ENCODE measurements at places on chromosomes 12 and 14.
A peak's percentile ranks its signal among the peaks of the same experiment; 100 is the strongest.

- no peak for DNase-seq
Measured at GRCh38 chr14:22263961-22264360, 325.1 kb downstream of the DAD1 start.

- no peak for DNase-seq
Measured at GRCh38 chr12:68894276-68894855, 38.6 kb downstream of the CPM start.

- no peak for DNase-seq
Measured at GRCh38 chr12:109553906-109554500, 19.3 kb downstream of the MMAB start.

GRCh38 chr12:80837342-80837978 is 100.3 kb downstream of the LIN7A start:
- DNase-seq: no peak

GRCh38 chr12:122887819-122888212 is 8.1 kb downstream of the VPS37B start:
- no peak for DNase-seq

GRCh38 chr12:60704171-60704914 is 1108.5 kb downstream of the SLC16A7 start:
- DNase-seq: no peak

GRCh38 chr12:121668750-121669520 is 519 bp downstream of the MORN3 start:
- peak; percentile 46 for DNase-seq

- DNase-seq: no peak
Measured at GRCh38 chr14:40985584-40985983, 621.1 kb upstream of the LRFN5 start.

GRCh38 chr12:64877363-64878004 is 53.0 kb downstream of the TBC1D30 start:
- no peak for DNase-seq

DNA sequence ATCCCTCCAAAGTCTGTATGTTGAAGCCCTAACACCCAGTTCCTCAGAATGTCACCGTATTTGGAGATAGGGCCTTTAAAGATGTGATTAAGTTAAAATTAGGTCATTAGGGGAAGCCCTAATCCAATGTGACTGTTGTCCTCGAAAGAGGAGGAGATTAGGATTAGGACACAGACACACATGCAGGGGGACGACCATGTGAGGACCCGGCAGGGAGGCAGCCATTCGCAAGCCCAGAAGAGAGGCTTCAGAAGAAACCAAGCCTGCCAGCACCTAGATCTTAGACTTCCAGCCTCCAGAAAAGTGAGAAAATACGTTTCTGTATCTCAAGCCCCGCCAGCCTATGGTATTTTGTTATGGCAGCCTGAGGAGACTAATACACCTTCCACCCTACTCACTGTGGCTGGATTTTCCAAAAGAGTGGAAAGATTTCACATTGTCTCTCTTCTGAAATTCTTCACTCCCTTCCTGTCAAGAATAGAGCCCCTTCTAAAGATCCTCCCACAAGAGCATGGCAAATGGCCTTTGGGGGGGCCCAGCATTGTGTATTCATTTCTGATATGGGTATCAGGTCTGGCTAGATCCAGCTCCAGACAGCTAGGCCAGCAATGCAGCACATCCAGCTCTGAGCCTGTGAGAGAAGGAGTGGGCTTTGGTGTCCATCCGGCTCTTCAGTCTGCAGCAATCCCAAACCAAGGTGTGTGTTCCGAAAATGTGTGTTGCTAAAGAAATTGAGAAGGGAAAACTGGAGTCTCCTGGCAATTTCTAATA is 15.4 kb upstream of the UBC start:
- DNase-seq: no peak

DNA sequence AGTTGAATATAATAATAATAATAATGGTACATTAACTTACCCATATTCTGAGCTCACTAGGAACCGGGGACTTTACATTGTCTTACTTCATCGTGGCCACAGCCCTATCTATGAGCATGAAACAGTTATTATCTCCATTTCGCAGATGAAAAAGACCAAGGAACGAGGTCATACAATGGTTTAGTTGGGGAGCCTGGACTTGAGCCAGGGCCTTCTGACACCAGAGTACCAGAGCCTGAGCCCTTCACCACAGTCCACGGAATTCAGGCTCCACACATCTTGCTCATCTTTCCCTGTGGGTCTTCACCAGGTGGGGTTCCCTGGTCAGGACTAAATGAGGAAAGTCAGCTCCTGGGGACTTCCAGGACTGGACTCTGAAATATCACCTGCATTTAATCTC is 31.3 kb upstream of the CMKLR1 start:
- DNase-seq: no peak

DNA sequence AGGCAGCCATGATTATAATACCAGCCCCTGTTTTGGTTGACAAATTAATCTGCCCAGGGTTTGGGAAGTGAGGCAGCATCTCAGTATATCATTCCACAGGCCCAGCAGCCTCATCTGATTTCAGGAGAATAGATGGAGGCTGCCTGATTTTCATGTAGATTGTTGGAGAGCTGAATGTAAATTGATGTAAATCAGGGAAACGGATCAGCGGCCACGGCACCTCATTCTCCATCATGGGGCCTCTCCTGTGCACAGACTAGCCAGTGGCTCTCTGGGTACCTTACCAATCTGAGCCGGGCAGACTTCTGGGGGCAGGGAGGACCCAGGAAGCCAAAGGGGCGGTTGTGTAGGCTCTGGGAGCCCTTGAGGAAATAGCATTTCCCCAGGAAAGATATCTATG is 63.7 kb upstream of the GSC start:
- DNase-seq: no peak

DNA sequence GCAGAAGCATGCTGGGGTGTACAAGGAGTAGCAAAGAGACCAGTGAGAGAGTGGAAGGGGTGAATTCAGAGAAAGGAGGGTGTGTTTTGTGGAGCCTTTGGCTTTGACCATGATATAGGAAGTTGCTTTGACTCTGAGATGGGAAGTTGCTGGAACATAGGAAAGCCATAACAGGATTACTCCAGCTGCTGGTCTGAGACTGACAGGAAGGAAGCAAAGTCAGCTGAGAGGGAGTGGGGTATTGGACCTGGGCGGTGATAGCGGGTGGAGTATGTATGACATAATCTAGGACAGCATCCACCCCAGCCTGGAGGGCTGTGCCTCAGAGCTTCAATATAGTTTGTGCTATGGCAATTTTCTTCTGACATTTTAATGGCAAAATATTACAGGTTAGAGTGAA is 324.4 kb downstream of the PDZRN4 start:
- DNase-seq: no peak

DNA sequence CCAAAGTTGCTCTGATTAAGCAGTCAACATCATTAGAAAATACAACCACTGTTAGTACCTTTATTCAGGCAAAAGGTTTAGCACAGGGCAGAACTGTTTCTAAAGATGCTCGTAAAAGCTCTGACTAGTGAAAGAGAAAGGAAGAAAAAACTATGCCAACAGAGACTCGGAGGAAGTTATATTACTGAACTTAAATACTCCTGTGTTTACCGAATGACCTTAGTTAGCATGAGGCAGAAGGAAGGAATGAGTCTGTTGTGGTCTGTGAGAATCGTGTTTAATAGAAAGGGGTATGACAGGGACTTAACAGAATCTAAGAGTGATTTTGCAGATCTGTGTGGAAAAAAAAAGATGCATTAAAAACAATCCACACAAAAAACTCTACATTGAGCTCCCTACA is 84.1 kb upstream of the OVCH1 start:
- DNase-seq: no peak

GRCh38 chr14:30990770-30991169 is 34.7 kb upstream of the AP4S1 start:
- DNase-seq: no peak

- DNase-seq: no peak
Measured at GRCh38 chr14:50085570-50086320, 30.6 kb downstream of the VCPKMT start.

DNA sequence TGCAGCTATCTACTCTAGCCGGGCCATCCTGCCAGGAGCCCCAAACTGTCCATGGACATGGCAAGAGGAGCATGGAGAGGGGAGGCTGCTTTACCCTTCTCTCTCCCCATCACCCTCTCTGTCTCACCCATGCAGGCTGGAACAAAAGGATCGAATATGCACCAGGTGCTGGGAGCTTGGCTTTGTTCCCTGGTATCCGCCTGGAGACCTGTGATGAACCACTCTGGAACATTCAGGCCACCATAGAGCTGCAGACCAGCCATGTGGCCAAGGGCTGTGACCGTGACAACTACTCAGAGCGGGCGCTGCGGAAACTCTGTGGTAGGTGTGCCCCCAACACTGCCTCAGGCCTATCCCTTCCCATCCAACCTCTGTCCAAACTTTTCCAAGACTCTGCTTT is 5.9 kb downstream of the CLSTN3 start:
- DNase-seq: no peak

DNA sequence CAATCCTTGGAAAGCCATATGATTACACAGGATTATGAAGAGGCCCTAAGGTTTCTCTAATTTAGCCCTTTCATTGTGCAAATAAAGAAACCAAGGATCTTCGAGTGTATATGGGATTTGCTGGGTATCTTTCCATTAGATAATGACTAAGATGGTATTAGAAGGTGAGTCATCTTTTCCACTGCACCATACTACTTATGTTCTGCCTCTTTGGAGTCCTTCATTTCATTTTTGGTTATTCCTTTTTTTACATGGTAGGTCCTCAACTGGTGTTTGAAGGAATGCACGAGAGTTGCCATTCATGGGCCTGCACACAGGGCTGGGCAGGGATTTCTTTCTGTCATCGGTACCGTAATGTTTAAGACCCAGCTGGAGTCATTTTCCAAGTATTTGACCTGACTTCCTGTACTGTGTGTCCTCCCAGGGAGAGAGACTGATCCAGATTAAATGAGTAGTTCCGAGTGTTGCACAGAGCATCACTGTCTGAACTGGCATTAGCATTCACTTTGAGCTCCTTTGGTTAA is 85.7 kb downstream of the BORCS5 start:
- DNase-seq: no peak

GRCh38 chr12:56602239-56602638 is 27.9 kb downstream of the BAZ2A start:
- no peak for DNase-seq

GRCh38 chr12:110756611-110757010 is 13.9 kb upstream of the PPP1CC start:
- DNase-seq: no peak

GRCh38 chr12:121452340-121452984 is 52.5 kb downstream of the RNF34 start:
- no peak for DNase-seq

- no peak for DNase-seq
Measured at GRCh38 chr14:104443391-104444158, 136.0 kb upstream of the C14orf180 start.

DNA sequence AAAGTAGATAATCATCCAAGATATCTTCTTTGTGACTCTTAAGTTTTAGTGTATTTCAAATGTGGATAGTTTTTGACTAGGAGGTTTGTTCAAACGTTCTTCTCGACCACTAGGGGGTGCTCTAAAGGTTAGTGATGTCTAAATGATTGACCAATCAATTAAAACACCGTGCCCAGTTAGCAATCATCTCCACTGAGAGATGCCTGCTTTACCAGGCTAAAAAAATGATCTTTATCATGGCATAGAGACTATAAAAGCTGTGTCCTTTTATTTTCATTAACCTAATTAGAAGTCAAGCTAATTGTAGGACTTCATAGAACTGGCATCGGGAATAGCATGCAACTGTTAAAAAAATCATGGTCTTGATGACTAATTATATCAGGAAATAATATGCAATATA is 153.9 kb downstream of the PRKCH start:
- no peak for DNase-seq

GRCh38 chr12:74456431-74456830 is 81.2 kb upstream of the ATXN7L3B start:
- no peak for DNase-seq

DNA sequence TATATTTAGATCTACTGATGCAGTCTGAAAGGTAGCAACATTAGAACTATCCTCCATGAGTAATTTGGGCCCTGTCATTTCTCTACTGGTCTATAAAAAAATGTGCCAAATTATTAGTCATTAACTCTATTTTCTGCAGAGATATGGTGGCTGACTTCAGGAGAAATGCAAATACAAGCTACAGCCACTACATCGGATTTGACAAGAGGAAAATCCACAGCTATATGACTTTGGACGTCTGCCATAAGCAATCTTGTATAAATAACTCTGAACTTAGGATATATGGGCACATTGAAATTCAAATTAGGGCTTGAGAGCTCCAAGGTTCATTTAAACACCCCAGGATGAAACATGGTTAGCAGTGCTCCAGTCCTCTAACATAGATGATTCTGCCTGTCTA is 983.0 kb upstream of the LRFN5 start:
- no peak for DNase-seq

GRCh38 chr12:97097734-97098133 is 190.7 kb downstream of the NEDD1 start:
- no peak for DNase-seq

- no peak for DNase-seq
Measured at GRCh38 chr12:18262514-18262913, 1.2 kb downstream of the PIK3C2G start.

GRCh38 chr12:54959291-54960018 is 25.1 kb downstream of the TESPA1 start:
- no peak for DNase-seq

GRCh38 chr12:47804171-47804570 is 15.5 kb downstream of the HDAC7 start:
- DNase-seq: no peak

DNA sequence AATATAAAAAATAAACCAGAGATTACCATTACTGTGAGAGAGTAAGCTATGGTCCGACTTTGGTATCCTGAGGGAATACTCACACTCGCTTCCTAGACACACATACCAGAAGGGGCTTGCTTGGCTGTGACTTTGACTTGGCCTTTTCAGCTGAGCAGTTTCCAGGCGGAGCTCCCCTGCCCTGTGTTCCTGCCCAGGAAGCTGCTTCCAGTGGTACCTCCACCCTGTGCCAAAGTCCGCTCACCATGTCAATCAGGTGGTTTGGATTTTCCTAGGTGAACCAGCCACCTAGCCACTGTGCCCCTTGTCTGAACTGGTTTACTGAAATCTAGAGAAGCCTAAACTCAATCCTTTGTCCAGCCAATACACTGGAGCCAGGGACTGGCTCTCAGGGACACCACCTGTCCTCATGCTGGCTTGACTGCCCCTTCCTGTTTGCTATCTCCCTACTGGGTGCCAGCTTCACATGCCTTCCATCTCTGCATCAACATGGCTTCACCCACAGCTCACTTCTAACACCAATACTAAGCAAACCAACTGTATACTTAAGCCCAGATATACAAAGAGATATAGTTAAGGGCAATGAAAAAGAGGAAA is 28.6 kb downstream of the MAX start:
- DNase-seq: no peak

GRCh38 chr14:43175896-43176295 is 1331.2 kb downstream of the FSCB start:
- no peak for DNase-seq

GRCh38 chr12:109982210-109982609 is 14.0 kb downstream of the GIT2 start:
- DNase-seq: no peak

DNA sequence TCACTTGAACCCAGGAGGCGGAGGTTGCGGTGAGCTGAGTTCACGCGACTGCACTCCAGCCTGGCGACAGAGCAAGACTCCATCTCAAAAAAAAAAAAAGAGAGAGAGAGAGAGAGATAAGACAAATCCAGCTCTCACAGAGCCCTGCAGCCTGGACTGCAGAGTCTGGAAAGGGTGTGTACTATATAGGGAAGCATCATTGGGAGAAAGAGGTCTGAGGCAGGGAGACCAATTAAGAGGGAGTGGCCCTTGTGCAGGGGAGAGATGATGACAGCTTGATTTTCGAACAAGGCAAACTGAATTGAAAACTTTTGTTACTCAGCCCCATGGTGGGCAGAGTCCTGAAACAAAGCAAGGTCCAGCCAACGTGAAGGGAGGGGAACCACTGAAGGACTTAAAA is 116.2 kb downstream of the CCDC60 start:
- DNase-seq: no peak

Measured in T-helper 9 cell (primary cell).